ENCODE measurements at places on chromosomes 7 and 10.

GRCh38 chr7:155461631-155462030 lies 3.7 kb downstream of the EN2 start:
- DNase-seq, result no peak

- no peak for DNase-seq
These were observed 1265.8 kb downstream of the REEP3 start for GRCh38 chr10:64786989-64787388.

- no peak for DNase-seq
These were observed 736 bp downstream of the MINDY4 start for GRCh38 chr7:30771880-30772425.

GRCh38 chr7:86911659-86912058 lies 147.8 kb downstream of the ELAPOR2 start:
- no peak for DNase-seq

GRCh38 chr10:97648562-97649404 lies 8.3 kb downstream of the PI4K2A start:
- no peak for DNase-seq

GRCh38 chr7:143069912-143070500 lies 17.9 kb downstream of the OR6V1 start:
- no peak for DNase-seq

DNA sequence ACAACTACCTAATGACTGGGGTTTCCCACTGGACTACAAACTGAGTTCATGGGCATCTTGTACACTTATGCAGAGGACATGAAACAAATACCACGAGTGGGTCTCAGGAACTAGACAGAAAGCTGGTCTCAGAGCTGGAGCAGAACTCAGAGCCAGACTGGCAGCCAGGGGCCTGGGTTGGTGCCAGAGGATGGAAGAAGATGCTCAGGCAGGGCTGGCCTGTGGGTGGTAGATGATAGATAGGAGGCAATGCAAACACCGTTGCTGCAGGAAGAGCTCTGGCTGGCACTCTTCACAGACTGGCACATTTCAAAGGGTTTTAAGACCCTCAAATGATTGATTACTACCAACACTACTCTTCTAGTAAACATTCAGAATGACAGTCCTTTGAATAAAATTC lies 28.8 kb downstream of the ENO4 start:
- no peak for DNase-seq
